Activated CD4-positive, alpha-beta T cell treated with anti-CD3 and anti-CD28 coated beads for 36 hours (primary cell): ENCODE measurements at places on chromosomes 3 and 15.

- H3K4me1 ChIP-seq = no peaks in the 10 kb centered on the region
- H3K27me3 ChIP-seq = peaks cover 5% of the 10 kb centered on the region
- DNase-seq = no peak
These were observed 22.1 kb downstream of the ZNF621 start for GRCh38 chr3:40546816-40547215.

GRCh38 chr3:124174476-124174875 lies 182.6 kb upstream of the ROPN1 start:
- H3K27ac ChIP-seq = no peak overlapping the region
- H3K27me3 ChIP-seq = peaks cover 8% of the 10 kb centered on the region
- no peaks in the 10 kb centered on the region for H3K4me1 ChIP-seq
- H3K4me3 ChIP-seq = no peak overlapping the region

DNA sequence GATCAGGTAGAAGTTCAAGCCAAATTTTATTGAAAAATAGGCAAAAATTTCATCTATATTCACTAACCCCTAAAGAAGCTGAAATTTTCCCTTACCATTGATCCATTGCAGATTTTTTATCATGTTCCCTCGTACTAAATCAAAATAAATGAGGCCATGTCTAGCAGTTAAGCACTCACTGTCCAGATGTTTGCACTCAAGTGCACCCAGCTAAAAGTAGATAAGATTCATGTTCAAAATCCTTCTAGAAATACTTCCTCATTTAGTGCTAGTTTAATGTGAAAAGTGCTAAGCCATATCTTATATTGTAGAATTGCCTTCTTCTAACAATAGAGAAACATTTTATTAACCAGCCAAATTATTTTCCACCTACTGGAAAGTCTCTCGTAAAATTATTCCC lies 164.7 kb upstream of the UBE2E2 start:
- H3K36me3 ChIP-seq = no peaks in the 10 kb centered on the region
- peaks cover 12% of the 10 kb centered on the region for H3K4me1 ChIP-seq
- H3K4me3 ChIP-seq = no peak overlapping the region
- H3K27me3 ChIP-seq = no peaks in the 10 kb centered on the region
- no peak overlapping the region for H3K27ac ChIP-seq

DNA sequence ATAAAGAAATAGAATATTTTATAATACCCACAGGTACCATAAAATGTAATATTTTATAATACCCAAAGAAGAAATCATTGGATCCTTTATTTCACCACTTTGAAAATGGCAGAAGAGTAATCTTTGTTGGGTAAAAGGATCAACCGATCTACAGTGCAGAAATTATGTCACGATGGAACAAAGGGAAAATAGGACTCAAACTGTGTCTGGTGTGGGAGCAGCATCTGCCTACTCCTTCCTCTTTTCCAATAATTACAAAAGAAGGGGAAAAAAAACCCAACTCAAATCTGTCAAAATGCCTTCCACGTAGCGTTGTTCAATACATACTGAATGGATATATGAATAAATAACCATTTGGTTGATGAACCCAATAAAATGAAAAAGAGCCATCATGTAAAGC lies 492.6 kb upstream of the TBL1XR1 start:
- H3K27ac ChIP-seq = no peak overlapping the region
- no peak for DNase-seq
- no peak overlapping the region for H3K4me3 ChIP-seq
- no peaks in the 10 kb centered on the region for H3K36me3 ChIP-seq
- H3K27me3 ChIP-seq = no peaks in the 10 kb centered on the region
- peaks cover 6% of the 10 kb centered on the region for H3K4me1 ChIP-seq
